Stimulated activated CD4-positive, alpha-beta T cell treated with anti-CD3 and anti-CD28 coated beads, Interleukin-1b, Interleukin-23, amount 100 ng/mL, for 48 hours (primary cell): ENCODE measurements at places on chromosomes 6 and 20.

DNA sequence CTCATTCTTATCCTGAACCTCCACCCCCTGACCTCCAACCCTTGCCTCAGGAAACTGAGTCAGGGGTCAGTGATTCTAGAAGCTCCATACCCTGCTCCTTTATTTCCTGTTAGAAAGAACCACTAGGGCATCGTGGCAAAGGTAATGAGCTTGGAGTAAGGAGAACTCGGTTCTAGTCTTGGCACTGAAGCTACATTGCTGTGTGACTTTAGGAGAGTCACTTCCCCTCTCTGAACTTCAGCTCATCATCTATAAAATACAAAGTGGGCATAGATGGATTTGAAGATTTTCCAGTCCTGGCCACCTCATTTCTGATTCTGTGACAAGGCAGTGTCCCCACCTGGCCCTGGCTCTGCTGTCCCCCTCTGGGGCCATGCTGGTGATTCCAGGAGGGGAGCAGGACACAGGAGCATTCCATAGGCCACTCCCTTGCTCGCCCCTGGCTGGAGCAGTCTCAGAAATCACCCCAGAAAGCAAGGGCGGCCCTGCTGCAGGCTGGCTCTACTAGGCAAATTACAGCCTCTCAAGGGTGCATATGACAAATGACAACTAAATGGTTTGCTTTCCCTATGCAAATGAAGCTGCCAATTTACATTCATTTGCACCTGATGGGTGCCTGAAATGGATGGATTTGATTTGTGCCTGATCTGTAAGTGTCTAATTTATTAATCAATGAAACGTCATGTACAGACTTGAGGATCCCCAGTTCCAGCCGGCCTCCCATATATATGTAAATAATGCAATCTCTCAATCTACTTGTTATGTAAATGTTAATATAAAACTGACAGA is 62.2 kb downstream of the LRFN2 start:
- DNase-seq: no peak

DNA sequence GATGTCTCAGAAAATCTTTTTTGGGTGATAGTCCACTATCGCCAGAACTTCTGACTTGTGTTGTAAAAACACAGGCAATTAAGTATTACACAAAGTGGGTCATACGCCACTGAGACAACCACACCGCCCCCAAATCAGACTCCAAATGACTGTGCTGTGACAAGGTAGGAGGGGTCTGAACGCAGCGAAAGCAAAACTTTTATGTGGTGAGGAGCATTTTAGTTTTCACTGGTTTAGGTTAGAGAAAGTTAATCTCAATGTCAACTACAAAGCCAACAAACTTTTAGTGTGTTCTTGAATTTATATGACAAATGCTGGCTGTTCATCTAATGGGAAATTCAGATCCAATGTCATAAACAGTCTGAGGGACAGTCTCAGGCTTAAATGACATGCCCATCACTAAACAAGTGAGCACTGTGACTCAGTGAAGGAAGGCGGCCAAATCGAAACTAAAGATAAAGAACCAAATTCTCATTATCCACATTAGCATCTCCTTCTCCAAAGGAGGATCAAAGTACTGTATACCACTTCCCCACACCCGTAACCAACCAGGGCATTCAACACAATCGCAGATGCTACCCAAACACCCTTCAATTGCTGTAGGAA is 186.7 kb downstream of the GJA10 start:
- DNase-seq: peak; percentile 89

GRCh38 chr6:169719117-169719516 is 5.2 kb downstream of the PHF10 start:
- DNase-seq: no peak

GRCh38 chr6:109429496-109429895 is 10.9 kb downstream of the PPIL6 start:
- no peak for DNase-seq
